Endothelial cell of umbilical vein (primary cell): ENCODE measurements at places on chromosomes 4 and X. TPM values are rescaled to one million over a fixed set of nuclear protein-coding genes. Genes with fewer than 3 reads are reported as not detected.

DNA sequence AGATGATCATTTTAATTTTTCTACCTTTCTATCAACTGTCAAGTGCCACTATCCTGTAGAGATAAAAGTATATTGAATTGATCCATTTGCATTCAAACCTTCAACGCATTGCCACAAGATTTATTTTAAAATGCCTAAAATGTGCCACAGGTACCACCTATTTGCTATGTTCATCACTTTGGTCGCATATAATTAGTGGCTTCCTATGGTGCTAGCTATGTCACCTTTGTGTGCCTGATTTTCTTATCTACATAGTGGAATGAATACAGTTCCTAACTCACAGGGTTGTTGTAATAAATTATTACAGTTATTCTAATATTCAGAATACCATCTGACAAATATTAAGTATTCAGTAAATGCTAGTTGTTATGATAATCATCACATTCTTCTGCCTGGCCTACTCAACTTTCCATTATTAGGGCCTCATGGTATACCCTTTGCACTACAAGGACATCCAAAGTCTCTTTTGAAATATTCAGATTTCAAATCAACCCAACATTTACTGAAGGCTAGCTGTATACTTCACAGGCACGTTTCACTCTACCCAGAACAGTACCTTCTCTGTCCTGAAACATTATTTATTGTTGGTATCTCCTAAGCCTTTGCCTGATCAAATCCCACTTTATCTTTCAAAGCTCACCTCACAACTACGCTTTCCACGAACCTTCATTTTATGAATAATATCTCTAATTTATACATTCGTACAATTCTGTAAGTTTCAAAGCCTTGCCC, 62.4 kb downstream of the ANXA10 start:
- no peak for DNase-seq

DNA sequence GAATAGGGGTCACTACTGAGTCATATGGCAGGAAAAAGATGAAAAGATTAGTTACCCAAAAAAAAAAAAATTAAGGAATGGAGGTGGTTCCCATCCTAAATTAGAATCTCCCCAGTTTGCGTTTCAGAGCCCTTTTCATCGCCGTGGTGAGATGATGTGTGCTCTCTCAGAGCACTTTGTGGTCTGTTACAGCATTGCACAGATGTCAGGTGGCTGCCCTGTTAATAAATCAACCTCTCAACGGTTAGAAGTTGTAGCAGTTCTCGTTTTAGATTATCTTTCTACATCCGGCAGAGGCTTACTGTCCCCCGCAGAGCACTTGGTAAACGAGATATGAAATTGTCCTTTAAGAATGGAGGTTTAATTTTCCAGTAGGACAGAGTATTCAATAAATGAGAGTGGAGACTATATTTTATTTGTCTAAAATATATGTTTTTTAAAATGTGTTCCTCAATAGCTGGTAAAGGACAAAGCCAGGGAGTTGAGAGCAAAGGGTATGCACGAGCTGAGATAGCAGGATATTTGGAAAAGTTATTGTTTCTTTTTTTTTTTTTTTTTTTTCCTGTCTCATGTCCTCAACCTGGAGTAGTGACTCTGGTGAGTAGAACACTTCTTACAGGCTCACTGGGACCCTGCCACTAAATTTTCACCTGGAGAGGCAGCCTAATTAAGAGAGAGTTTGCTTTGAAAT, 26.9 kb downstream of the AFF1 start:
- no peak for DNase-seq

DNA sequence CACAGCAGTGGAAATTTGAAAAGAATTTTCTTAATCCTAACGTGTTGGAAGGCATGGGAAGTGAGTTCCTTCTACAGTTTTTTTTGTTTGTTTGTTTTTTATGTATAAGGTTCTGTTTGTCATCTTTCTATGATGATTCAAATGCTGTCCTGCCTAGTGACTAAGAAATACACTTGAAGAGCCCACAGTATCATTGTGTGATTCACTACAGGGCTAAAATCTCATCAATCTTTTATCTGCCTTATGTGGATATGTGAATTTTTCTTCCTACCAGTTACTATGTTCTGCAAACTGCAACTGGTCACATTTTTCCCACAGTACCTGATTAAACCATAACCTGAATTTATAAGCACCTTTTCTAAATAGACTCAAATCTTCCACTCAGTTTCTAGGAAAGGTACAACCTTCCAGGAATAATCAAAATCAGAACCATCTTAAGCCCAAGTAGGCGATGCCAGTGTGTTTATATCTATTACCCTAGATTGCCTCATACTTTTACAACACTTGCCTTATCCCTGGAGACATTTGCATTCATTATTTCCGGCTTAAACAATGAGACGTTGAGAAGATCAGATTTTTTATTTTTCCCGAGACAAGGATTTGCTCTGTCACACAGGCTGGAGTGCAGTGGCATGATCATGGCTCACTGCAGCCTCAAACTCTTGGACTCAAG, 214.6 kb upstream of the GALNT7 start:
- no peak for DNase-seq

GRCh38 chr4:48022192-48022799, 5.7 kb downstream of the NIPAL1 start:
- DNase-seq = no peak

DNA sequence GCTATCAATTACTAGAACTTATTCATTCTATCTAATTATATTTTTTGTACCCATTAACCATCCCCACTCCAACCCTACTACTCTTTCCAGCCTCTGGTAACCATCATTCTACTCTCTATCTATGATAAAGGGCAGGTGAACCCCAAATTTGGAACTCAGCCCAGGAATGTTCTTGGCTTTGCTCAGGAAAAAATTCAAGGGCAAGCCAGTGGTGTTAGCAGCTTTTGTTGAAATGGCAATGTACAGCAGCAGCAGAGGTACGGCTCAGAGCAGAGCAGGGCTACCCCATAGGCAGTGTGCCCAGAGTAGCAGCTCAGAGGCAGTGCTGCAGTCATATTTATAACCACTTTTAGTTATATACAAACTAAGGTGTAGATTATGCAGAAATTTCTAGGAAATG, 138.2 kb downstream of the RNF150 start:
- DNase-seq = no peak

DNA sequence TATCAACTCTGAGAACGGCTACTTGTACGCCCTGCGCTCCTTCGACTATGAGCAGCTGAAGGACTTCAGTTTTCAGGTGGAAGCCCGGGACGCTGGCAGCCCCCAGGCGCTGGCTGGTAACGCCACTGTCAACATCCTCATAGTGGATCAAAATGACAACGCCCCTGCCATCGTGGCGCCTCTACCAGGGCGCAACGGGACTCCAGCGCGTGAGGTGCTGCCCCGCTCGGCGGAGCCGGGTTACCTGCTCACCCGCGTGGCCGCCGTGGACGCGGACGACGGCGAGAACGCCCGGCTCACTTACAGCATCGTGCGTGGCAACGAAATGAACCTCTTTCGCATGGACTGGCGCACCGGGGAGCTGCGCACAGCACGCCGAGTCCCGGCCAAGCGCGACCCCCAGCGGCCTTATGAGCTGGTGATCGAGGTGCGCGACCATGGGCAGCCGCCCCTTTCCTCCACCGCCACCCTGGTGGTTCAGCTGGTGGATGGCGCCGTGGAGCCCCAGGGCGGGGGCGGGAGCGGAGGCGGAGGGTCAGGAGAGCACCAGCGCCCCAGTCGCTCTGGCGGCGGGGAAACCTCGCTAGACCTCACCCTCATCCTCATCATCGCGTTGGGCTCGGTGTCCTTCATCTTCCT, 2.7 kb downstream of the PCDH10 start:
- peak; percentile 73 for DNase-seq

GRCh38 chr4:114694770-114695169, 96.2 kb downstream of the UGT8 start:
- DNase-seq = peak; percentile 58

GRCh38 chrX:10971176-10971575, 140.0 kb upstream of the HCCS start:
- DNase-seq = no peak

DNA sequence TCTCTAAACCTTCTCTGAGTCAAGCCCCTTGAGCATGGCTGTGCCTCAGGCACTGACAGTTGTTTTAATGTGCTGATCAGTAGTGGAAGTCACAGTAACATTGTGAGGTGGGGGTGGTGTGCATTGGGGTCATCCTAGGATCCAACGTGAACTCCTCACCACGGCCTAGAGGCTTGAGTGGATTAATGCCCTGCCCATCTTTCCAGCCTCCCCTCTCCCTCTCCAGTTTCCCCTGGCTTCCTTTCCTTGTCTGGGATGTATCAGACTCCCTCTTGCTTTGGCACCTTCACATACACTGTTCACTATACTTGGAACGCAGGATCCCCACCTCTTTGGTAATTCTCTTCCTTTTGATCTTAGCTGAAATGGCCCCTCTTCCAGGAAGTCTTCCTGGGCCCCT, 13.3 kb upstream of the PJA1 start:
- DNase-seq = no peak

DNA sequence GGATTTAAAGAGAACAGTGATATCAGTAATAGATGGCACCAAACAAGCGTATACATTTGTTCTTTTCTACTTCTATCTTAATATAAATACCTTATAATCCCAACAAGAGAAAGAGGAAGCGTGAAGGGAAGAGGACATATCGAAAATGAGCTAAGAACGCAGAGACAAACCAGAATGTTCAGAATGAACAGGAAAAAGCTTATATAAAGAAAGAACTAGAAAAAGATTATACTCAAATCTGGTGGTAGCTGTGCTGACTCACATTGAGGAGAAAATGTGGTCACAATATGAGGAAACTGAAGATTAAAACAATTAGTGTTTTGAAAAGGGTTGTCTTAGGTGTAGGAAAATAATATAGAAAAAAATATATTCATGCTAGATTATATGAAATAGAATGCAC, 2.0 kb upstream of the GPR34 start:
- no peak for DNase-seq

GRCh38 chr4:40307627-40308497, 27.3 kb upstream of the CHRNA9 start:
- no peak for DNase-seq

CXCL1 gene
- total RNA-seq = 9.0 and 20.0 TPM in 2 replicates

STATH gene
- total RNA-seq = not detected in 2 replicates

PAQR3 gene
- 19.0 and 21.0 TPM in 2 replicates for total RNA-seq

PAK3 gene
- total RNA-seq = 0.15 and 0.16 TPM in 2 replicates
